Daoy (cell line): ENCODE measurements at places on chromosomes 12 and 14. TPM values are rescaled to one million over a fixed set of nuclear protein-coding genes. Genes with fewer than 3 reads are reported as not detected.

DNA sequence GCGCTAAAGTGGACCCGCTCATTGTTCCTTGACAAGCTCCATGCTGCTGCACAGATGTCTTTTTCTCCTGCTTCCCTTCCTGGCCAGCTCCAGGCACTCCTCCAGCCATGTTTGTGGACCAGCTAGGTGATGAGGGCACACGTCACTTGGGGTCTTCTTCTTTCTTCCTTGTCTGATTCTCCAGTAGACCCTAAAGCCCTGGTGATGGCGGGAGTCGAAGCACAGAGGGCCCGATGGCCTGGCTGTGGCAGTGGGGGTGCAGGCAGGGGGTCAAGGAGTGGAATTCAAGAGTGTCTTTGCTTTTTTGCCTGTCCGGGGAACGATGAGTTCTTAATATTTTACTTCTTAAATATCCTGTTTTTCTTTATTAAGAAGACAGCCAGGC, 23.0 kb upstream of the AMN start:
- no peak for DNase-seq

DNA sequence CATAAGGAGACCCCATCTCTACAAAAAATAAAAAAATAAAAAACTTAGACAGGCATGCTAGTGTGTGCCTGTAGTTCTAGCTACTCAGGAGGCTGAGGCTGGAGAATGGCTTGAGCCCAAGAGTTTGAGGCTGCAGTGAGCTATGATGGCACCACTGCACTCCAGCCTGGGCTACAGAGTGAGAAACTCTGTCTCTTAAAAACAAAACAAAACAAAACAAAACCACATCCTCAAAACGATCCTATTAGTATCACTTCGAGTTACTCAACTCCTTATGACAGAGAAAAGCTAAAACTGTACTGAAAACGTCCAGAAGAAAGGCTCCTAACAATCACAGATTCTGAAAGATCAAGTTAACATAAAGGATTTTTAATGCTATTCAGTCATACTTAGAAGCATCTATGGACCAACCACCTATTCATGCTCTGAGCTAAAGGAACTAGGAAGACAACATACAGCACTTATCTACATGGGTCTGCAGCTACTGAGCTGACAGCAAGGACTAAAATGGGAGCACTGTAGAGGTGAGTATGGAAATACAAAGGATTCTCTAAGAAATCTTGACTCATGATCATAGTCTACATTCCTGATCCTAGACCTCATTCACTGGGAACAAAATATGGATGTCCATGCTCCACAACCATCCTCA, 75.3 kb upstream of the DUSP6 start:
- no peak for DNase-seq

REM2 gene
- total RNA-seq, result 0.74 TPM in 1 of 2 replicates, not detected in the other

- no peak for DNase-seq
Observed at GRCh38 chr14:75289840-75290388, 11.3 kb downstream of the FOS start.

DNA sequence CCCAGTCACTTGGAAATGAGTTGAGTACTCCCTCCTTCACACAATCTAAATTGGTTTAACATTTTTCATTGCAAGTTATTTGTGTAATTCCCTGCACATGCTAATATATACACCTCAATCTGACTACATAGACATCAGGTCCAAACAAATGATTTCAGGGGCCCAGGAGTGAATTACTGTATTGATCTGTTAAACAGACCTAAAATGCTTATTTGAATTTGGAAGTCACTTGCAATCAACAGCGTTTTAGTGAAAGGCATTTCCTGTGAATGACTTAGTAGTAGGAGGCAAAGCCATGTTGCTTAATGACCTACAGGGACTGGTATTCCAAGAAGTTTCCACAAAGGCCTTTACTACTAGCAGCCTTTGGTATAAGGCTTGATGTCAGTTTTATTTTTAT, 22.6 kb upstream of the SLC15A5 start:
- no peak for DNase-seq

SPSB2 gene
- 2.9 and 8.3 TPM in 2 replicates for total RNA-seq
